Effector CD4-positive, alpha-beta T cell (primary cell): ENCODE measurements at places on chromosomes 5 and 9.

DNA sequence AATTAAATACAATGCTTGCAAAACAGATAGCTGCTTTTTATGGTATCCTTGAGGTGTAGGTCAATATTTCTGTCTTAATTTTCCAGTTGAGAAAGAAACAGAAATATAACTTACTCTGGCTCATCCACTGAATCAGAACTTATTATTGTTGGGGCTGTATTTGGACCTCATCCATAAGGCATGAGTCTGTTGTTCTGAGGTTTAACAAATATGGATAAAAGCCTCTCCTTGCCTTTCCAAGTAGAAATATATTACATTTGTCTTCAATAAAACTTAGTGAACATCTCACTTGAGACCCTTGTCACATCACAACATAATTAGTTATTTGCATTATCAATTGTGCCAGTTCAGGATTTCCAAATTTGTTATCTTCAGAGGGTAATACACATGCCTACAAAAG is 525.8 kb downstream of the AGTPBP1 start:
- no peak for DNase-seq

- no peak for DNase-seq
These were observed 88.3 kb downstream of the BRINP1 start for GRCh38 chr9:119280740-119281485.

DNA sequence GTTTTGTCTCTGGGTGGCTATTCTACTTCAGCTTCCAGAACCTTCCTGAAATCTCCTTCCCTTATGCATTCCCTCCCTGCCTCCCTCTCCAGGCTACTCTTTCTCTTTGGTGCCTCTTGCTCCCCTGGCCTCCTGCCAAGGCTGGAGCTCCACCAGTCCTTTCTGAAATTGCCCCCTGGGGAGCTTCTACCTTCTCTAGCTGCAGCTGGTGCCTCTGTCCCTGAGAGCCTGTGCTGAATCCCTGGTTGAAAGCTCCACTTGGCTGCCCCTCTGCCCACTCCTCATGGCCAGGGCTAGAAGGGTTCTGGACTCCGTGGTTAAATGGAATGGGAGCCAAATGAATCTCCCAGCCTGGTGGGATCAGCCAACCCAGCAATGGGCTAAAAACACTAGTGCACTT is 80.1 kb downstream of the COL15A1 start:
- no peak for DNase-seq

DNA sequence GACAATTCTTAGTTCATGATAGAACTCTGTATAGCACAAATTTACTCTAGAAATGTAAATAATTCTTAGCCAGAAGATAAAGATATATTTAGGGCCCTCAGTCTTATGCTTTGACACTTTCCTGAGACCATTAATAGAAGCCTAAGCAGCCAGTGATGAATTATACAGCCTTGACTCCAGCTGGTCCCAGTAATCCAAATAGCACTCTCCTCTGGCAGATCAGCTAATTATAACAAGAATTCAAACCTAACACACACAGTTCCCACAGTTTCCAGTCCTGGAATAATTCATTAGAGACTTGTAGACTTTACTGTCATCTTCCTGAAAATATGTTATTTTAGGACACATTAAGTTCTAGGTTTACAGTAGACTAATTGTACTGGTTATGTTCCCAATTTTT is 50.4 kb downstream of the SHOC1 start:
- no peak for DNase-seq

DNA sequence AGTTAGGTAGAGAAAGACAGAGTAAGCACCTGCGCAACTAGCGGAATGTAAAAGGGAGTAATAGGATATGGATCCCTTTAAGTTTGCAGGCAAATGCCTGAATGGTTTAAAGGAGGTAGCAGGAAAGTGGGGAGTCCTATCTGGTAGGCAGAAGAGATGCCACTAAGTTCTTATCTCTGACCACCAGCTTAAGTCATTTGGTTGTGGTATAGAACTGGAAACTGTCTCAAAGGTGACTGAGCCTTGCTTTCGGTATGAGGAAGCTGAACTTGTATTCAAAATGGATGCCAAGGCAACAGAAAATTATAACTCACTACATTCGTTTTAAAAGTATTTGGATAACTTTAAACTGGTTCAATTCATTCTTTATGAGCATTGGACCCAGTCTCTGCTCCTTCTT is 475.6 kb downstream of the DMRTA1 start:
- DNase-seq = no peak

GRCh38 chr9:124333203-124333579 is 75.4 kb downstream of the NEK6 start:
- DNase-seq = no peak

GRCh38 chr9:77667151-77667550 is 19.0 kb upstream of the GNA14 start:
- DNase-seq = no peak
